Activated naive CD8-positive, alpha-beta T cell treated with anti-CD3 and anti-CD28 coated beads, Interleukin-2, amount 50 U/mL, for 16 hours (primary cell): ENCODE measurements at places on chromosomes 7 and 10.

- DNase-seq, result no peak
These were observed 303.3 kb upstream of the SEMA3A start for GRCh38 chr7:84497873-84498272.

DNA sequence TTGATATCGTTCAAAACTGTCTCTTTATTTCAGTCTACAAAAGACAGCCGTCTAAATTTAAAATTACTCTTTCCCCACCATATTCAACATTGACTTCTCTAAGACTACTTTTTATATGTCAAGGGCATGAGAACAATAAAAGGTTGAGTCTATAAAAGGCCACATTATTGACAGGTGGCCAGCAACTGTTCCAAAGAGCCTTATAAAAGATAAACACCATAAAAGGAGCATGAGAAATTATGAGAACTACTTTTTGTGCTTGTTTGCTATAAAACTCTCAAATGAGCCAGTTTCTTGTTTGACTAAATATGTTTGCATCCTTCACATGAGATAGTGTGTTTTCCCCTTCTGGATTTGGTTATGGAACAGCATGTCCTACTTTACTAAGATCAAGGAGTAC lies 189.2 kb downstream of the THSD7A start:
- DNase-seq, result no peak

GRCh38 chr10:51371743-51372142 lies 297.5 kb downstream of the PRKG1 start:
- DNase-seq, result no peak

DNA sequence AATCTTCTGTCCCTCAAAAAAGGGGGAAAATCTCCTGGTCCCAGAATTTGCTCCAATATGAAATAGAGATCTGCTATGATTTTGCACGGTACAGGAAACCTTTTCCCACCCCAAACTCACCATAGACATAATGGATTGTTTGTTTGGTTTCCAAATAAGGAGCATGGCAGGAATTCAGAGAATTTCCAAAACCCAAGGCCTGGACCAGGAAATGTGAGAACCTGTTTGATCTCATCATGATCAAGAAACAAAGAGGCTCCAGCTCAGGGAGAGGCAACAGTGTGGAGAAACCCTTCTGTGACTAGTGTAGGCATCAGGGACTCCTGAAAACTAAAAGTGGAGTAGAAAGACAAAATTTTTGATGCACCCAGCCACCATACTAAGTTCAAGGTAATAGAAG lies 1548.1 kb upstream of the LRRTM3 start:
- no peak for DNase-seq

GRCh38 chr7:157358753-157359096 lies 21.9 kb downstream of the DNAJB6 start:
- DNase-seq, result no peak

DNA sequence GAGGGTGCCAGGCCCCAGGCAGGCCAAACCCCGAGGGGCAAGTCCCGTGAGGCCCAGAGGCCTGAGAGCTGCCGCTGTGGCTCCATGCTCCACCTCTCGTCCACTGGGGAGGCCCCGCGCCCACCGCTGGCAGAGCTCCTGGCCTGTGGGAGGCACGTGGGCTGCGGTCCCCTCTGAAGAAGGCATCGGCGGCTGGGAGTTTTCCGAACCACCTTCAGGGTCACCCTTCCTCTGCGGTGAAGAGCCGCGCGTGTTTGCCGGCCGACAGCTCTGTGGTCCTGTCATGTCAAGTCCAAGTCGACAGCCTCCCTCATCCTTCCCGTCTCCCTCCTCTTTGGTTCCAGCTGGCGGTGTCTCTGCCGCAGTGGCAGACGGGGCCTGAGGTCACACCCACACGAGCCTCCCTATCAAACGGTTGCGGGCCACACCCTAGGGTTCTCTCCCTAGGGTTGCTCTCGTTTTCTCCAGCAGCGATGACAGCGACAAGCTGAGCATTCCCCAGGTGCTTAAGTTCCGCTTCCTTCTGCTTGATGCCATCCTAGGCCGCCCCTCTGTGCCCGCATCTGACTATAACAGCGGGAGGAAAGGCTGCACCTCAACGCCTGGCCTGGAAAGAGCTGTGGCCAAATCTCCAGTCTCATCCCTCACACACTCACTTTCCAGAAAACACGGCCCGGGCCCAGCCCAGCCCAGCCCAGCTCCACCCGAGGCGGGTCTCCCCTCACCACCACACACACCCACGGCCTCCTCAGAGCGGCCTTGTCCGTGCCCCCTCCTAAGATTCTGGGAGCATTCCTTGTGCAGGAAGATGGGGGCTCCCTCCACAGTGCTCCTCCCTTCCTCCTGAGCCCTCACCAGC lies 185.0 kb downstream of the ELFN1 start:
- no peak for DNase-seq

DNA sequence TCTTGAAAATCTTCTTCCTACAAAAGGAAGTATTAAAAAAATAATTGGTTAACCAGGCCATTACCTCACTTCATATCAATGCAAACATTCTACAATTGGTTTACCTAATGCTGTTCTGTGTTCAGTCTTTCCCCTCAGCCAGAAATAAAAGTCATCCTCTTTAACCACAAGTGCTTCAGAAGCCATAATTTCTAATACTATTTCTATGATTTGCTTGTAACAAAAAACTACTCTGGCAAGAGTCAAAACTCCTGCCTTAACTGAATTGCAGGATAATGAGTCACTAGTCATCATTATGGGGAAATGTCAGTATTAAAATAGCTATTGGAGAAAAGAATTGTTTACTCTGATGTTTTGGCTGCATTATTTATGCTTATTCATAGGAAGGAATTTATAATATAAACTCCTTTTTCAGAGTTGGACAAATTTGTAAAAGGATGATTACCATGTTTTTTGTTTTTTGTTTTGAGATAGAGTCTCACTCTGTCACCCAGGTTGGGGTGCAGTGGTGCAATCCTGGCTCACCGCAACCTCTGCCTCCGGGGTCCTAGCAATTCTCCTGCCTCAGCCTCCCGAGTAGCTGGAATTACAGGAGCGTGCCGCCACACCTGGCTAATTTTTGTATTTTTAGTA lies 55.5 kb upstream of the ODAD2 start:
- no peak for DNase-seq

DNA sequence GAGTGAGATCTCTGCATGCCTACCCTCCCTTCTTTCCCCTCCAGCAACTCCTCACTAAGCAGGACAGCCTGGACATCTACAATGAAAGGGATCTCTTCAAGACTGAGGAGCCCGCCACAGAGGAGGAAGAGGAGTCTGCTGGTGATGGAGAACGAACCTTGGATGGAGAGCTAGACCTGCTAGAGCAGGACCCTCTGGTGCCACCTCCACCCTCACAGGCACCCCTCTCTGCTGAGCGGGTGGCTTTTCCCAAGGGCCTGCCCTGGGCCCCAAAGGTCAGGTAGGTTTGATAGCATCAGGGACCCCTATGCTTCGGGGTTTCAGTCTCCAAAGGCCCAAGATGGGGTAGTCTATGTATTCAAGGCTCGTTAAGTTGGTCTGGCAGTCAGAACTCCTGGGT lies 23.9 kb downstream of the STRIP2 start:
- DNase-seq, result no peak

- DNase-seq, result no peak
These were observed 6.9 kb upstream of the CREB3L2 start for GRCh38 chr7:138008588-138009349.
